Stimulated activated CD8-positive, alpha-beta memory T cell treated with anti-CD3 and anti-CD28 coated beads, Interleukin-2, amount 100 ng/mL, for 1 hour (primary cell): ENCODE measurements at places on chromosomes 6 and 20.

- DNase-seq: no peak
Observed at GRCh38 chr6:25233226-25233625, 45.9 kb upstream of the CARMIL1 start.

DNA sequence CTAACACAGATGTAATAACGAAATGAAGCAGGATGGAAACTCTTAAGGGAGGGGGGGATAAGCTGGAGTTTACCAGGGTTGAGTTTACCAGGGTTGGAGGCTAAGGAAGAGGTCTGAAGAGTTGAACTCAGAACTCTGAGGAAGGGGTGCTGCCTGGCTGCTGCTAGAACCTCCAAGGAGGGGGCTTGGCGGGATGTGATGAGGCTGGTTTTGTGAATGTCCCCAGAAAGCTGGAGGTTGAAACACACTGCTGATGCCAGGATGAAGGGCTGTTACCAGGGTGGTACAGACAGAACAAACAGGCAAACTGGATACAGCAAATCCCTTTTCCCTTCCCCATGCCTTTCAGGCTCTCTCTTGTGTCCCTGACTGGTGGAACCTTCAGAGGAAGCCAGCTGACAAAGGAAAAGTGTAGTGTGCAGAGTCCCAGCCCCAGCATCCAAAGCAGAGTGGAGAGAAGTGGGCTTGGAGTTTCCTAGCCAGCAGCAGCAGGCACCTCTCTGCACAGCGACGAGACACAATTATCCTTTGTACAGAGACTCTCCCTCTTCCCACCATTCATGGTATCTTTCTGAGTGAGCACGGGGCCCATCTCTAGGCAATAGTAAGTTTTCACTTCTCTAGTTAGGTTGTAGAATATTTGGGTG, 23.7 kb downstream of the UBE2V1 start:
- DNase-seq: no peak

DNA sequence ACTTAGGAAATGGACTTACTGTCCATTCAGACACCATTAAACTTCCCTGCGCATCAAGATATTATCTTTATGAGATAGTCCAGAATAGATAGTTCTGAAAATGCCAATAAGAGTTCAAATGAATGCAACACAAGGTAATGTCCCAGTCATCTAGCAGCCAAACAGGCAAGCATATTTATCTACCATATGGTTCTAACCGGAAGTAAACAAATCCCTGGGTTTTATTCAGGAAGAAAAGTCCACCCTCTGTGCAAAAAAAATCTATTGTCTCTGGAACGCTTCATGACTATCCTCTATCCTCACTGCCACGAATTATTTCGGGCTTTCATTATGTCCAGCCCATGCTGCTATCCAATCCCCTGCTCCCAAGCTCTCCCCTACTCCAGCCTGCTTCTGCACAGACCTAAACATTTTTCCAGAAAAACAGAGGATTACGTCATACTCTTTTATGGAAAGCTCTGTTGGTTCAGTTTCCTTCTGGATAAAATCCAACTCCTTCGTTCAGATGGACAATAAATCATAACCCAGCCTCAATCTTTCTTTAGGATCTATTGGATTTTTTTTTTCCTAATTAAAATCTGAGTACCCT, 11.4 kb downstream of the PPIL6 start:
- DNase-seq: no peak

DNA sequence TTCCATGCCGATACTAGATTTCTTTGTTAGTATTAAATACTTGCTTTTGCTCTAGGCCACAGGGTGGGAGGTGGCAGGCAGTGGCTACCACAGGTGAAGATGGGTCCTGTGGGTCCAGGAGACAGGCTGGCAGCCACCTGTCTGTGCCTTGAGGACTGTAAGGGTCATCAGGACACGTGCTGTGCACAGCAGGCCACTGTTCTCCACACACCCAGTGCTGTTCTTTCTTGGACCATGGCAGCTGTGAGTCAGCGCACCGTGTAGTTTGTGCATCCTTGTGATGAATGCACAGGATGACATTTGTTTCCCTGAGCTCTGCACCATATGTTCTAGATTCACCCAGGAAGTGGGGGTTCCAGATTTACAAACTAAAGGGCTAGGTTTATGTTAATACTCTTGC, 317.0 kb downstream of the ZFAND3 start:
- no peak for DNase-seq

DNA sequence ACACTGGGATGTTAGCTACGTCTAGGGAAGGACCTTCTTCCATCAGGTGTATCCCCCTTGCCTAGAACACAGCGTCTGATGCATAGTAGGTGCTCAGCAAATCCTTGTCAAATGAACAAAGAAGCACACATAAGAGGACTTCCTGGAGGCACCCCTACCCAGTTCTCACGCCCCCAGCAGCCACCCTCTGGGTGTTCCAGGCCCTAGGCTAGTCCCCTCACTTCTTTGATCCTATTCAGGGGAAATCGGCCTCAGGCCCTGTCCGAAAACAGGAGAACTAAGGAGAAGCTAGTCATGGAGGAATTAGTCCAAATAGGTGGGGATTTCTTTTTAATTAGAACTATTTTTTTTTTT, 84.7 kb upstream of the SIRPA start:
- DNase-seq: no peak

DNA sequence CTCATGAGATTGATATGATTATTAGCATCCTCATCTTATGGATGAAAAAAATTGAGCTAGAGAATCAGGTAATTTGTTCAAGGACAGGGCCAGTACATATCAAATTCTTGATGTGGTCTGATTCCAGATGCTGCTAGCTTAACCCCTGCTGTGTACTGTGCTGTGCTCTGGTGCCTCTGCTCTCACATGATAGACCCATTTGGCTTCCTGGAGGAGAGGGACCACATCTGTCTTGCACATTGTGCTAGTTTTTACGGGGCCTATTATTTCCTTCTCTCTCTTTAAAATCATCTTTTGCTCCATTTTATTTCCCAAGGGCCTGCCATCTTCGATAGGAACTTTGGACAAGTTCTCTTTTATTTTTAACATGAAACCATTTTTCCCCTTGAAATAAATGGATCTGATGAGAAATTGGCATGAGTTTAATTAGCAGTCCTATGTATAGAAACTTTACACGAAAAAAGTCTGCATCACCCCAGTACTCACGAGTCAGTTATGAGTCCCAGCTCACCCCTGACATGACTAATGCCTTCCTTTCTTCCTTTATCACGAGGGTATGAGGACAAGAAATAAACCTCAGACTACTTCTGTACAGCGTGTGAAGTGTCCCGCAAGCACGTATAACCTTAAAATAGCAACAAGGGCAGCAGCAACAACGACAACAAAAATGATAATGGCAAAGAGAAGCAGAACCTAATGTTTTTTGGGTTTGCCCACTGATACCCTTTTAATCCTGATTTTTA, 26.5 kb downstream of the CD109 start:
- DNase-seq: no peak

DNA sequence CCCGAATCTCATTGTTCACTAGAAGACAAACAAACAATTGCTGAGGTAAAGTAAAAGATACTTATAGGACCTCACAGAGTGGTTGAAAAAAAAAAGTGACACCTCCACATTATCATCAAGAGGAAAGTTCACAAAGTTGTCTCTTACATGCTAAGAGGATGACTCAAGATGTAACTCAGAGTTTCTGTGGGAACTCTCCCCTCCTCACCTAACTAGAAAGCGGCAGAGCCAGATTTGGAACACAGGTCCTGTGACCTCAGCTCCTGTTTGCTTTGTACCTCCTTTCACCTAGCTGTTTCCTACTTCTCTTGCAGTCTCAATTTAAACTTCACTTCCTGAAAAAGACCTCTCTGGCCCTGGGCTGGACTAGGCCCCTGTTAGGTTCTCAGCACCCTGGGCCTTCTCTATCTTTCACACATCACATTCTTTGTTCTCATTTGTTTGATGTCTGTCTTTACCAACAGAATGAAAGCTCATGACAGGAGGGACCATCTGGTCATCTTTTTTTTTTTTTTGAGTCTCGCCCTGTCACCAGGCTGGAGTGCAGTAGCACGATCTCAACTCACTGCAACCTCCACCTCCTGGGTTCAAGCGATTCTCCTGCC, 60.8 kb downstream of the CD24 start:
- DNase-seq: no peak

DNA sequence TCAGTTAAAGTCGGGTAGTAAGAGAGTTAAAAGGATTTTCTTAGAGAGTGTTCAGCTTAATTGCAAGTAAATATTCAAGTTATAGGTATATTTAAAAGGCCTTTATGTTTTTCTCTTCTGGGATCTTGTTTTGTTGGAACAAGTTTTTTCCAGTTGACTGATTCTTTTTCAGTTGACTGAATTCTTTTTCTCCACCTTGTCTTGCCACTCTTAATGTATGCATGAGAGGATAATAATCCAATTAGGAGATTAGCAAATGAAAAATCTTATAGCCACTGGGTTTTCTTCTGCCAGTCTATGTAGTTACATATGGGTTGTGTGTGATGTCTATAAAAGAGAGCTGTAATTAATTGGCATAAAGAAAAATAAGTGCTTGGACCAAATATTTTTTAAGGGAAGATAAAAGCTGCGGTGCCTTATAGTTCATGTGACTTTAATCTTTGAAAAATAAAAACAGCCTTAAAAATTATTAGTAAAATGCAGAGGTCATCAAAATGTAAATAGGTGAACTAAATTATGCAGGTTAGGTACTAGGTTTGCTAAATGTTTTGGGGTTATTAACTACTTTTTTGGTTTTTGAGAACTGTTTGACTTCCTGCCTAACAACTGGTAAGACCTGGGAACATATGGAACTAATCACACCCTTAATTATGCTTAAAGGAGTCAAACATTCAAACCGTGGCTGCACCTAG, 367.2 kb downstream of the HTR1B start:
- DNase-seq: no peak

DNA sequence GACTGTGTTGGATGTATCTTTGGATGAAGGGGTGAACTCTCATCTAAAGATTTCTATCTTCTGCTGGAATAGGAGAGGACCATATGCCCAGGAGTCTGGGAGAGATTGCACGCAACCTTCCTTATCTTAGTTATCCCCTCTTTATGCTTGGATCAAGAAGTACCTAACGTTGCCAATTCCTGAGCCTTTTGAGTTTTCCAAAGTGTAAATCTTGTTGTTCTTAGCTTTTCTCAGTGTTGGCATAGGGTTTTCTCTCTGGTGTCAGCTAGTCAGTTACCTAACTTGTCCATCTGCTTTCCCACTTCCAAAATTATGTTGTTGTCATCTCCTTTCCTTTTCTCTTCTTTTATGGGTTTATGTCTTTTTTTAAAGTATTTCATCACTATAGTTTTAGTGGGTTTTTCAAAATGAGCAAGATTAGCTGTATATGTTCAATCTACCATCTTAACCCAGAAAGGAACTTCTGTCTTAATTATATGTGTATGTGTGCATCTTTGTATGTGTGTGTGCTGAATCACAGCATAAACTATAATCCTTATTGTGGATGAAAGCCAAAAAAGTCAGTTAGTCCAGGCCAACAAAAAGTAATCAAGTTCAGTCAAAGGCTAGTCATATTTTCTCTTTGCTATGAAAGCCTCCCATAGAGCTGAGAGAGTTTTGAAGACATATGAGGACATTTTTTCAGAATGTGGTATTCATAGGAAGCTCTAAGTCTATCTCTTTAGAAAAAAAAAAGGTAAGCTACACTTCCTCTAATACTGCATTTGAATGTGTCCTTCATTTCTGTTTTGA, 72.1 kb downstream of the KHDC1L start:
- DNase-seq: no peak

- no peak for DNase-seq
Observed at GRCh38 chr20:5216663-5217062, 89.9 kb downstream of the CDS2 start.

DNA sequence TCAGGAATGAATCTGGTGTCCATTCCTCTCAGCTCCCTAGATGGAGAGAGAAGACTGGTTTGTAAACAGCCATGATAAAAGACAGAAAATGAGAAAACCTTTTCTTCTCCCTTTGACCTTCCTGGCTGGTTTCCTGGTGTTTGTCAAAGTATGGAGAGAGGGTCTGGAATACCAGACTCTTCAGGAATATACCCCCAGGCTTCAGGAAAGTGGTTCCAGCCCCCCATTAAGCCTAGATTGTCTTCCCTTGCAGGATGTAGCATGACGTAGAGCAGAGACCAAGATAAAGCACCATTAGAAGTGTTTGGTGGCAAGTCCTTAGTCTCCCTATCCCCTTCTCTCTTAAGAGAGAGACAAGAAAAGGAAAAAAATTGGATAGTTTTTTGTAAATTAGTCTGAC, 51.1 kb downstream of the EIF2S2 start:
- no peak for DNase-seq

DNA sequence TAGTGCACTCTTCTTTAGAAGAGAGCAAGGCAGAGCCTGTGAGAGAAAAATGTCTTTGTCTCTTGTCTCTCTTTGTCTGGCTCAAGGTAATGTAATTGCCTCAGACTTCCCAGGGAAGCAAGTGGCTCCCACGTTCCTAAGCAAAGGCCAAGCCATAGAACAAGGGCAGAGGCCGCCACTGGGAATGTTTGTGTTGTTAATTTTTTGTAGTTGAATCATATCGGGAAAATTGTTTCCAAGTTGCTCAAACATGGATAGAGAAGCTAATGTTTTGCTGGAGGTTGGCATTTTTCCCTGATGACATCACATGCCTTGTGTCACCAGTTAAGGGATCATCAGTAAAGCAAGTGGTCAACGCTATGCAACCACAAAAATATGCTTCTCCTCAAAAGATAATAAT, 211.5 kb upstream of the FOXA2 start:
- DNase-seq: no peak

GRCh38 chr6:44940367-44940766, 387.8 kb upstream of the RUNX2 start:
- DNase-seq: no peak

- no peak for DNase-seq
Observed at GRCh38 chr6:81638366-81638765, 114.1 kb downstream of the TENT5A start.

DNA sequence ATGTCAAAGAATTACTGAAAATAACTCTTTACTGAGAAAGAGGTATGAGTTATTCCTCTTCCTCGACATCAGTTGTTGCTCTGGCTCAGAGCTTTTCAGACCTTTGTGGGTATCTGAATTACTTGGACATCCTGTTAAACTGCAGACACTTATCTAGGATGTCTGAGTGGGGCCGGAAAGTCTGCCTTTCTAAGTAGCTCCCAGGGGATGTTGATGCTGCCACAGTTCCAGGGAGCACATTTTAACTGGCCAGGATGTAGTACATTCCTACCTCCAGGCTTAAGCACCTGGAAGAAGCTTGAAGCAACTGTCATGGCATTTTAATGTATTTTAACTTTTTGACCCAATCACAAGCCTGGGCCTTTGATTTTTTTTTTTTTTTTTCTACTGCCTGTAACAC, 265.8 kb upstream of the PLCB4 start:
- DNase-seq: no peak

GRCh38 chr6:163761481-163761880, 347.0 kb downstream of the QKI start:
- no peak for DNase-seq

- DNase-seq: no peak
Observed at GRCh38 chr20:42945234-42945994, 244.3 kb downstream of the PTPRT start.

- DNase-seq: no peak
Observed at GRCh38 chr20:6485351-6485750, 282.1 kb upstream of the BMP2 start.

GRCh38 chr20:24724982-24725533, 224.0 kb upstream of the CST7 start:
- no peak for DNase-seq
